ENCODE measurements at places on chromosomes 7 and 10.
A peak's percentile ranks its signal among the peaks of the same experiment; 100 is the strongest.

- DNase-seq: no peak
These were observed 44.8 kb downstream of the EGFR start for GRCh38 chr7:55063633-55064032.

GRCh38 chr10:129123428-129123827 is 343.6 kb upstream of the MGMT start:
- no peak for DNase-seq

DNA sequence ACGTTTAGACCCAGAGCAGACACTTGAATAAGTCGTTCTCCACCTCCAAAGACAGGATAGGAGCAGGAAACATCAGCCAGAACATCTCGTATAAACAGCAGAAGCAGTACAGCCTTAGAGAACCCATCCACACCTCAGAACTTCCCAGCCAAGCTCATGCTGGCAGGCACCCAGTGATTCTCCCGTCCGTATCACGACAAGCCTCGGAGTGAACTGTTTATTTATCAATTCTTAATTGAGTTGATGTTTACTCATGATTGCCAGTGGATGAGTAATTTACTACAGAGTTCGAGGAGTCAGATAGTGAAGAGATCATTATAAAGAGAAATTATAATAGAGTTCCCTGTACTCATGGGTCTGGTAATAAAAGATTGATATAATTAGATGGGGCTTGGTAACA is 811.5 kb downstream of the LRMDA start:
- no peak for DNase-seq

GRCh38 chr10:53839440-53840039 is 961.5 kb downstream of the PCDH15 start:
- DNase-seq: no peak

GRCh38 chr7:115953592-115954255 is 76.8 kb downstream of the TFEC start:
- DNase-seq: no peak

GRCh38 chr7:832968-833424 is 720 bp downstream of the SUN1 start:
- DNase-seq: no peak

DNA sequence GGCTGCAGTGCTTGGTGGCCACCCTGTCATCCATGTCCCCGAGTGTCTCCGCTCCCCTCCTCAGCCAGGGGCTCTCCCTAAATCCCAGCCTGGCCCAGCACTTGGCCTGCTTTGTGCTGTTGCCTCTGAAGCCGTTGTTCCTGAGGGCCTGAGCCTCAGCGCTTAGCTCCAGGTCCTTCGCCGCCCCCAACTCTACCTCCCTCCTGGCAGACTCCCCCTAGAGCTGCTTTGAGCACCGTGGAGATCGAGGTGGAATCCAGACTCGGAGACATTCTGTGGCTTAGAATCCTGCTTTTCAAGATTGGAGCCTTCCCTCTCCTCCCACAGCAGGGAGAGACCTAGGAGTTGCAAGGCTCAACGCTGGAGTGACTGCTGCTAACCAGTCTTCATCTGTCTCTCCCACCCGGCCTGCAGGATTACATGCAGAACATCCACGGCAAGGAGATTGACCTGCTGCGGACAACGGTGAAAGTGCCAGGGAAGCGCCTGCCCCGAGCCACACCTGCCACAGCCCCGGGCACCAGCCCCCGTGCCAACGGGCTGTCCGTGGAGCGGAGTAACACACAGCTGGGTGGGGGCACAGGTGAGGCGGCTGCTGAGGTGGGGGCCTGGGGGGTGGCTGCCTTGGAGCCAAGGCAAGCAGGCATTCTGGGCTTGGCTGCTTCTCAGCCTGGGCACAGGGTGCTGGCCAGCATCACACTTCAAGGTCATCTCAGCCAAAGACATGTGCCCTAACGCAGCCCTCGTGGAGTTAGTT is 33.3 kb downstream of the GBX1 start:
- no peak for DNase-seq

GRCh38 chr10:74852381-74852780 is 26.0 kb downstream of the KAT6B start:
- DNase-seq: no peak

DNA sequence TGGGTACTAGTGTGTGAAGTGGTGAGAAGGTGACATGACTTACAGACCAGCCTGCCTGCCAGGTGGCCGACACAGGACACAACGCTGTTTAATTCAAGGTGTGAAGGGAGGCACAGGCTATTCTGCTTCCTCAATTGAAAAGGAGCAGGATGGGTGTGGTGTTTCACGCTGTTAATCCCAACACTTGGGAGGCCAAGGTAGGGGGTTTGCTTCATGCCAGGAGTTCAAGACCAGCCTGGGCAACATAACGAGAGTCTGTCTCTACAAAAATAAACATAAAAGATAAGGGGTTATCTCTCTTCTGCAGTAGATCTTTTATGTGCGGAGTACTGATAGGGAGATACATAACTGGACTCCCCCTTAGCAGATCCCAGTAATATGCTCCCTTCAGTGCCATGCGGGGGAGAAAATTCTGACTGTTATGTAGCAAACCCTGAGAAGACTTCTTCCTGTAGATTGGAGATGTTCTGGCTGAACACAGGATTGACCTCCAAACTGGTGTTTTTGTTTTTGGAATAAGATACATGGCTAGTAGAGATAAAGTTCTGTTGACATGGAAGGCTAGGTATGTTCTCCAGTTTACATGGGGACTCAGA is 63.2 kb downstream of the CCNY start:
- no peak for DNase-seq

DNA sequence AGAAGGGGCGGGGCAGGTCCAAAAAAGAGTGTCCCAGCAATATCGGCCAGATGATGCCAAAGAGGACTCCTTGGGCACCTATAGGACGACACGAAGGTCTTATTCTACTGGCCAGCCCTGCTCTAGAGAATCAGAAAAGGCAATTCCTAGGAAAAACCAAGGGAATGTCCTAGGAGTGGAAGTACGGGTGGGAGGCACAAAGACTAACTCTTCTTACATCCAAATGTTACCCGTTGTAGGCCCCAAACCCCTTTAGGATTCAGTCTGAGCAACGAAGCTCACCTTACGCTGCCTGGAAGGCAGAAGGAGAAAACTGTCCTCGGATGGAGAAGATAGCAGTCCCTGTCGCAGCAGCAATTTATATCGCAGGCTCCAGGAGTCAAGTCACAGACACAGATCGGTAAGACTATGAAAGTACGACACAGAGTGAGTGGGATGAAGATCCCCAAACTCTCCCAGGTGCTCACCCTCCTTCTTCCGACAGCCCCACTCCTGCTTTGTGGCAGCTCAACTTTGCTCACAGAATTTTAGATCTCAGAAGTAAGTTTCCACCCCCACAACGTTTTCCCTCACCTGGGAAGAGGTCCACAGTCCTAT is 558 bp downstream of the TCTN3 start:
- DNase-seq: peak; percentile 33

GRCh38 chr7:134461916-134462315 is 3.0 kb upstream of the AKR1B1 start:
- DNase-seq: no peak

DNA sequence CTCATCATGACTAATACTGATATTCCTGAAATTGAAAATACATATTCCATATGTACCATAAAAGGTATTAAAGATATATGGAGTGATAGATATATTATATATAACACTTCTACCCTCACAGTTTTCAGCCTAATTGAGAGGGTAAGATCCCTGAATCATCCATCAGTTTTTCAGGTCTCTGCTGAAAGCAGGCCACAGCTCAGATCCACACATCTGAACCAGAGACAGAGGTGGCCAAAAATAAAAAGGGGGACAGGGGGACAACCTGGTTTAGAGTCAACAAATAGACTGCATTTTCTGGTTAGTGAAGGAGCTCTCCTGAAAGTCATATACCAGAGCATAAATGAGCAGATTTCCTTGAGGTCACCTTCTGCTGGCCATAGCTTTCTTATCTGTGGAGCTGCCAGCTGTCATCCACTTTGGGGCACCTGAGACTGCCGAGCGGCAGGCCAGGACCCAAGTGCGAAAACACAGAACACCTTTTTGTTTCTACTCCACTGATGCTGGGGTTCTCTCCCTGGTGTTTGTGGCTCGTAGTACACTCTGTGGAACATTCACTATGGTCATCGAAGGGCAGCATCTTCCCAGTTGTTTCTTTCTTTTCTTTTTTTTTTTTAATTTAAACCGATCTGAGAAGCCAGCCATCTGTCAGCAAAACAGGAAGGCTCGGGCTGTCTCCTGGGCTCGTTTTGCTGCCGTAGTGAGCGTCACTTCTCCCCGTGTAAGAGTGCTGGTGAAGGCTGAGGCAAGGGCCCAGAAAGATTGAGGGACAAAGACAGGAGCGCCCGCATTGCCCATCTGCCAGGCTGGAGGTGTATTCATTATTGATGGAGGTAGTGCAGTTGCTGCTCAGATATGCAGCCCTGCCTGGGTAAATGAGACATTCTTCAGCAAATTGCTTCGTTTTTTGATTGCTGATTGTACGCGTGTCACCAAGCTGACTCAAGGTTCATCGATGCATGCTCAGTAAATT is 13.5 kb downstream of the IKZF1 start:
- DNase-seq: no peak

GRCh38 chr7:108096996-108097395 is 33.2 kb downstream of the LAMB4 start:
- no peak for DNase-seq

DNA sequence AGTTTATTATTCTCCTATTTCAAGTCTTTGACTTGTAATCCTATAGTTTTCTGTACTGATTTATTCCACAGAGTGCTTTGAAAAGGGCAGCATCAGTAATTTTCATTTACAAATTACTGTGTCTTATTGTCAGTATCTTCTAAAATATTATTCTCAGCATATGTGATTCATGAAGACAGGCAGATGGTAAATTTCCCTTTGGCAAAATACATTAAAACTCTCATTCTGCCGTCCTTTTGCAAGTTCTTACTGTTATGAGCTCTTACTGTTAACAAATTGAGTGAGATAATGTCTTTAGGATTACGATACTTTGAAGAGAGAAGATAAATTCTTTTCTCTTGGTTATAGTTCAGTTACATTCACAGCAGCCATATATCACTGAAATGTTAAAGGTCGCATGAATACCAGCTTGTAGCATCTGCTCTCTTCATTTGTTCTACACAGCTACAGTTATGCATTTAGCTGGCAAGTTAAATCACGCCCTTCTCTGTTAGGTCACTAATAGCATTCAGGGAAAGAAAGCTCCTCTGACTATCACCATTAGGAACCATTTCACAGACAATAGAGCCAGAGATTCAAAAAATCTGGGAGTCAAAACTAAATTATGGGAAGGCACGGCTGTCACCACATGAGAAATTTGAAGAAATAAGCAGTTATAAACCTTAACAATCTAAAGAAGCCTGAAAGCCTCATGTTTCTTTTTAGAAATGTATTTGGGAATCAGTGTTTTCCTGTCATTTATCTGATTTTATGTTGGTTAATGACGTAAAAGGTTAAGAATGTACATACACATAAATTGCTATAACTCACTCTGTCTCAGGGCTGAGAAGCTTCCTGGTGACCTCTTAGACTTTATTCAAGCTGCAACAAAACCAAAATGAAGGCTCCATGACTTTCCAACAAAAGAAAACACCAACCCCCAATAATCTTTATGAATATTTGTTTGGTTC is 109.6 kb upstream of the SP4 start:
- no peak for DNase-seq

DNA sequence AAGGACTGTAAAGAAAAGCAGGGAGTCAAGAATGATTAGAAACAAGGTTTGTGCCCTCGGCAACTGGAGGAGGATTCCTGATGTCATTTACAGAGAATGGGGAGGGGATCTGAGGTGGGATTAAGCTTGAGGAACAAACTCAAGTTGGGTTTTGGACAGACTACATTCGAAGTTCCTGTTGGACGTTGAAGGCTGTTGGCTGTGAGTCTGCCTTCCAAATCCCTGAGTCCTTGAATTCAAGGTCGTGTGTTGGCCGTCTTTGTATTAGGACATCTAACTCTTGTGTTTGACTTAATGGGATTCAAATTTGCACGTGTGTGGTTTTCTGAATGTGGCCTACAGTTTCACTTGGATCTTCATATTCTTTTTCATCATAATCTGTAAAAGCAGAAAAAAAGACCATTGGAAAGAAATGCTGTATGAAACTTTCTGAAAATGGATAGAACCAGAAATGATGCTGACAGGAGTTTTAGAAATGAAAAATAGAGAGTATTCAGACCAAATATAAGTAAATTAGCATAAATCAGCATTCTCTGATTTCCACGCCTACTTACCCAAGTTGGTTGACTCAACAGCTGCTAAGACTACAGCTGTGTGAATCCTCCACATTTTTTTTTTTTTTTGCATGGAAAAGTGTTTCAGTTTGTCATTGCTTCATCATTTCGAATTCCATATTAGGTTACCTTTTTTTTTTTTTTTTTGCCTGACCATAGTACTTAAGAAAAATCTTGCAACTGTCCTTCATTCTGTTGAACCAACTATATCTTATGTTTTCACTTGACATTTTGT is 94.8 kb downstream of the KIAA1217 start:
- no peak for DNase-seq

GRCh38 chr7:134468054-134468453 is 9.2 kb upstream of the AKR1B1 start:
- DNase-seq: no peak

DNA sequence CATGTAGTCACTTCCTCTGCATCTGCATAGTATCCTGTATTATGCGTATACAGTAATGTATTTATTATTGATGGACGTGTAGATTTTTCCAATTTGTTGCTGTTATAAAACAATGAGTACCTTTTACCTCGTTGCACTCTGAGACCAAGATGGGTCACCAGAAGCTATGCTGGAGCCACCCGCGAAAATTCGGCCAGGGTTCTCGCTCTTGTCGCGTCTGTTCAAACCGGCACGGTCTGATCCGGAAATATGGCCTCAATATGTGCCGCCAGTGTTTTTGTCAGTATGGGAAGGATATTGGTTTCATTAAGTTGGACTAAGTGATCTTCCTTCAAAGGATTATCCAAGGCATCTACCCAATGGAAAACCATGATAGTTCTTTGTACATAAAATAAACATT is 1.0 kb downstream of the PSMC2 start:
- DNase-seq: no peak

- DNase-seq: no peak
These were observed 344.5 kb downstream of the PCLO start for GRCh38 chr7:82818171-82818570.

GRCh38 chr7:41627645-41628298 is 75.1 kb downstream of the INHBA start:
- no peak for DNase-seq

DNA sequence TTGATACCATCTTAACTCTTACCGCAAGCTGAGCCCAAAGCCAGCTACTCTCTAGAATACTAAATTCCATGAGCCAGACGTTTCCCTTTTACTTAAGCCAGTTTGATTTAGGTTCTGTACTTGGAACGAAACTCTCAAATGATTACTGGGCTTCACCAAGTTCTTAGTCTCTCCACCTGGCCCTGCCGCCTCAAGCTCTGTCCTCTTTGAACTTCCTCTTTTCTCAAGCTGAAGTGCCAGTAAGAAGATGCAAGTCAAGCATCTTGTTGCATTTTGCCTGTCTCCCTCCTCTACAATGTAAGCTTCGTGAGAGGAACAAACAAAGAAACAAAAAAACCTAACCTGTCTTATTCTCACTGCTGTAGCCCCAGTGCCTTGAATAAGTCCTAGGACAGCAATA is 358.2 kb upstream of the NPVF start:
- DNase-seq: no peak

- DNase-seq: no peak
These were observed 326.5 kb downstream of the THSD7A start for GRCh38 chr7:11505471-11505985.

GRCh38 chr7:80288175-80289122 is 153.8 kb downstream of the GNAI1 start:
- DNase-seq: no peak

All from hematopoietic multipotent progenitor cell treated with erythropoietin and hydrocortisone succinate and interleukin-3 and kit ligand, for 17 days (in vitro differentiated cells).